T-cell (primary cell): ENCODE measurements at places on chromosomes 11 and 22.

DNA sequence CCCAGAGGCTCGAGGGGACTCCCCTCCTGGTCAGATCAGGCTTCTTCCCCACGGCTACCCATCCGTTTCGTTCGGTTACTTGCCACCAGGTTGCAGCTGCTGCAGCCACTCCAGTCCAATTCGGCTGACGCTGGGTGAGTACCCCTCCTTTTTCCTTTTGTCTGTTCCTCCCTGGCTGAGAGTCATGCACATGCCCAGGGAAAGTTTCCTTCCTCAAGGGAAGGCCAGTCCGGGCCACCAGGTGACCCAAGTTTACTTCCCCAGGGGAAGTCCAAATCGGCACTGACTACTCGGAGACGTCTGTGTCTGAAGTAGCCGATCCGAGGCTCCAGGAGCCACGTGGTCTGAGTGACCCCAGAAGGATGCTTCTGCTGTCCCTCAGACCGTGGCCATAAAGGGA lies 13.2 kb upstream of the OR56A3 start:
- no peak for DNase-seq

DNA sequence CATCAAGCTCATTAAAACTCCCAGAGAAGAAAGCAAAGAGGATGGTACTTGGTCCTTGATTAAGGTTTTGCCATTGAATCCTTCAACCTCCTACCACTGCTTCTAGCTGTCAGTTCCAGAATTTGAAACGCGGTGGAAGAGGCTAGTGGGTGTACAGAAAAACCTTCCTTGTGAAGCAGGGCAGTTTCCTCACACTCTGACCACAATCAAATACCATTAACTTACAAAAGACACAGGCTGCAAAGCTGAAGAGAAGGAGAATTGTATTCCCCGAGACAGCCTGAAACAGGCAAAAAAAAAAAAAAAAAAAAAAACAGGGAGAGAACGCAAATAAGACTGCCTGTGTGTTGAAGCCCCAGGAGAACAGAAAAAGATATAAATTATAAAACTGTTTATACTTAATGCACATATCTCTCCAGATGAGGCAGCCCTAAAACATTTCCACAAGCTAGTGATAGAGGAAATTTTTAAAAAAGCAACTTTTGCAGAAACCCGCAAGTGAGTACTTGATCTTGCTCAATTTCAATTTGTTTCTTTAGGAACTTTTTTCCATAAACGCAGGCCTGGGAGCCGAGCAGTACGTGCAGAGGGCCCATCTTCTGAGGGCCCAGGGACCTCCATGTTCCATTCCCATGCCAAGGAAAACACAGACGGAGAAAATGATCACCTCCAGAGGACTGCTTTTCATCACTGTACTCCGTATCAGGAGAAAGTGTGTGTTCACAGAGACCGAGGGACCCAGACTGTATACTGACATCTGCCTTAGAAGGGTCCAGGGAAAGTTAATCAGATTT lies 218.7 kb upstream of the BLID start:
- DNase-seq, result no peak

DNA sequence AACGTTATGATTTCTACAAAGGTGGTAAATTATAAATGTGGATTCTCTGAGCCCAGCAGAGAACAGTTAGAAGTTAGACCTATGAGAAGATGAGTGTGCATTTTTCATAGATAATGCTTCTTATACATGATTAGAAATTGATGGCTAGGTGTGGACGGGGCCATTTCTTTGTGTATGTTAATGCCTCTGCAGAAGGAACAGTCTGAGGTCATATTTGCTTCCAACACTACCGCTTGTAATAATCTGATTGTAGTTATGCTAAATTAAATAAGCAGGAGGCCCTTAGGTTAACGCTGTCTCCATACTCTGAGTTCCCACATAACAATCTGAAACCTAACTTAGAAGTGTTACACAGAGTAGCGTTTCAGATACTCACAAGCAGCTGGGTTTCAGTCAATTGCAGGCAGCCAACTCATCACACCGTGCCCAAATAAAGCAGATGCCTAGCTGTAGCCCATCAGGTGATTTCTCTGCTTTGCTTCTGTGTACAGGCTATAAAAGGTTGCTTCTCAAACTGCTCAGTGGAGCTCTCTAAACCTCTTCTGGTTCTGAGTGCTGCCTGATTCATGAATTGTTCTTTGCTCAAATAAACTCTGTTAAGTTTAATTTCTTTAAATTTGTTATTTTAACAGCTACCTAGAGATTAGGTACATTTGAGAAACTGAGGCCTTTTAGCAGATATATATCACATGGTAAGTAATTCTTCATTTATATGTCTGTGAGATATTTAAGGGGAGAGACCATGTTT lies 638.8 kb upstream of the CCDC90B start:
- no peak for DNase-seq

DNA sequence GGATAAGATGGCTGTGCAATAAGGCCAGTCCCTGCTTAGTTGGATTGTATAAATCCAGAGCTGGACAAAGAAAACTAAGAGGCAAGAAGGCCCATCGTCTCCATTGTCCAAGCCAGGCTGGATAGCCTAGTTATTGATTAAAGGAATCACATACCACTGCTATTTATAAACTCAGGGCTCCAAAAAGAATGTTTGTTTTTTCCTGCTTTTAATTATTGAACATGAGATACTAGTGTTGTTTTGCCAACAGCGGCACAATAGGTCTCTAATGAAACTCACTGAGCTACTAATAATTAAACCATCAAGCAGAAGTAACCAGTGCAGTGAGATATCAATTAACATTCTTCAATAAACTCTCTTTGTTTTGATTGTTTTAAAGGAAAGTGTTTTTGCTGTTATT lies 259.7 kb downstream of the INSC start:
- DNase-seq, result no peak

DNA sequence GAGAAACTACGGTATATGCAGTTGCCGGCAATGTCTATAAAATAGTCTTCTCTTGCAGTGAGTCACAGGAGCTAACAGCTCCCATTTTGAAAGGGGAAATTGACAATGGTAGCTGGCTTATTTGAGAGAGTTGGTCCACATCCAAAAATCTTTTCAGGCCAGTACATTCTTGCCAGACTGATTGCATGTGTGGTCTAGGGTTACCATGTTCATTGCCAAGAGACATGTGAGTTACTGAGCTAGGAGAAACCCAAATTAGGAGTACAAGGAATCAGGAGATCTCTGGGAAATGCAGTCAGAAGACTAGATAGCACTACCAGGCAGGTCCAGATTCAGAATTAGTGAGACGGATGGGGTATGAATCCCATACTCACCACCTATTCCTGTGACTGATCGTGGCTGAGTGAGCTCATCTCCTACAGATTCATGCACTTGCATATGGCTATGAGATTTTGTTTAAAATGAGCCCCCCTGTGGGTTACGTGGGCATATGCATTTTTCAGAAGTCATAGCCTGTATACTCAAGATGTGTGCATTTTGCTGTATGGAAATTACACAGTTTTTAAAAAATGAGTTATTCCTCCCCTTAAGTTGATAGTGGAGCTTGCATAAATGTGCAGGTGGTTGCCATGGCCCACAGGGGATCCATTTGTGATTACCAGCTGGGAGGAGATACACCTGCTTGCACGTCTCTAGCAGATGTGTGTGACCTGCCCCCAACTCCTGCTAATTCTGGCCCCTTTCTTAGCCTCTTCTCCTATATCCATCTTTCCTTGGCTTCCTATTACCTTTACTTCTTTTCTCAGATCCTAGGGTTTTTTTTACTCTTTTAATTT lies 102.7 kb downstream of the COMMD9 start:
- DNase-seq, result no peak

GRCh38 chr11:78399136-78399535 lies 18.5 kb downstream of the GAB2 start:
- no peak for DNase-seq

DNA sequence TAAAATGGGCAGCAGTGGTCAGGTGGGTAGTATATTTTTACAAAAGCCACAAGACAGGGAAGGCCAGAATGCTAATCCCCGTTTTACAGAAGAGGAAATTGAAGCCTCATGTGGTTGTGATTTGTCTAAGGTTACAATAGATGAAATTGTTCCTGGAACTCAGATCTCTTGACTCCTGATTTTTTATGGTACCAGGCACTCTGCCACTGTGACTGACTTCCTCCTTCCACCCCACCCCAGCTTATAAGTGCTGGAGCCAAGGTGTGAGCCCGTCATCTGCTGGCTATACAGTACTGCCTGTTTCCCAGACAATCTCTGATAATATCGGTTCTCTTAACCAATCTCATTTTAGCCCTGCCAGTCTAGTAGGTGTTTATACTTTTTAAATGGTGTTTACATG lies 1.9 kb downstream of the SLC5A1 start:
- no peak for DNase-seq

- no peak for DNase-seq
These were observed 24.8 kb upstream of the FNBP4 start for GRCh38 chr11:47791774-47792430.

GRCh38 chr11:62994775-62995174 lies 10.0 kb upstream of the SLC22A6 start:
- DNase-seq, result no peak

- no peak for DNase-seq
These were observed 388 bp downstream of the TMEM121B start for GRCh38 chr22:17120711-17121232.

DNA sequence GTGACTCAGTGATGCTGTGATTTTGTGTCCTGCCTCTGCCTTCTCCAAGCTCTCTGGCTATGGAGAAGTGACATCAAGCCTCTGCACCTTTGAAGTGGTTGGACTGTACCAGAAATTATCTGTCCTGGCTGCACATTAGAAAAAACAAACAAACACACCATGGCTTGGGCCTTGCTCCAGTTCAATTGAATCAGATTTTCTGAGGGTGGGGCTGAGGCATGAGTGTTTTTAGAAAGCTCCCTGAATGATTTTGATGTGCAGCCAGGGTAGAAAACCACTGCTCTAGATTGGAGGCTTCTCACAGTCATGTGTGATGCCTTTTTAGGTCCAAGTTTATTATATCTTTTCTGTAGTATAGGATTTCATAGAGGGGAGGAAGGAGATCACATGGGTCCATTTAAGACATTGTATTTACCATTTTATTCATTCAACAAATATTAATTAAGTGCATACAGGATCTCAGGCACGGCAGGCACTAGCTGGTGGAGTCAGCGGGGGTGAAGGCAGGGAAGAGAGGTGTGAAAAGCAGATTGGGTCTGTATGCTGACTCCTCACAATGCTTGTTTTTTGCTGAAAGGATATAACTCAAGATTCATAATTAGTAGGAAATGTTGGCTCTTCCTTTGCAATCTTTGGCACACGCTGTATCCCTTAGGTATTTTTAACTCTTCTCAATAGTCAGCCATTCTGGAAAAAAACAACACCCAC lies 7.1 kb upstream of the VSTM5 start:
- DNase-seq, result no peak

GRCh38 chr11:76280151-76280881 lies 74.0 kb upstream of the WNT11 start:
- DNase-seq, result no peak

GRCh38 chr22:20457506-20458240 lies 20.0 kb upstream of the SCARF2 start:
- DNase-seq, result no peak

- no peak for DNase-seq
These were observed 15.0 kb upstream of the FGF3 start for GRCh38 chr11:69834251-69834650.

- DNase-seq, result no peak
These were observed 29.7 kb upstream of the NELL1 start for GRCh38 chr11:20639688-20640087.

GRCh38 chr11:45300715-45301114 lies 14.6 kb upstream of the SYT13 start:
- no peak for DNase-seq

DNA sequence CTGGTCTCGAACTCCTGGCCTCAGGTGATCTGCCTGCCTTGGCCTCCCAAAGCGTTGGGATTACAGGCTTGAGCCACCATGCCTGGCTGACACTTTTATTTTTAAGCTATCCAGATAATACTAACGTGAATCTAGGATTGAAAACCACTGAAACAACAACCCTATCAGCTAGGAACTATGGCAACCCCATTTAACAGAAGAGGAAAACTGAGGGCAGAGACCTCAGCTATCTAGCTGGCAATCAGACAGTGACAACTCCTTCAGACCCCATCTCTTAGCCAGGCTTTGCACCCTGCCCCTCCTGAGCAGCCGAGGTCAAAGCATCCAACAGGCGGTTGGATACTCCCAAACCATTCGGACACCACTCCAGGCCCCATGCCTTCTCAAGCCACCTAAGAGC lies 14.1 kb downstream of the ABTB2 start:
- no peak for DNase-seq

DNA sequence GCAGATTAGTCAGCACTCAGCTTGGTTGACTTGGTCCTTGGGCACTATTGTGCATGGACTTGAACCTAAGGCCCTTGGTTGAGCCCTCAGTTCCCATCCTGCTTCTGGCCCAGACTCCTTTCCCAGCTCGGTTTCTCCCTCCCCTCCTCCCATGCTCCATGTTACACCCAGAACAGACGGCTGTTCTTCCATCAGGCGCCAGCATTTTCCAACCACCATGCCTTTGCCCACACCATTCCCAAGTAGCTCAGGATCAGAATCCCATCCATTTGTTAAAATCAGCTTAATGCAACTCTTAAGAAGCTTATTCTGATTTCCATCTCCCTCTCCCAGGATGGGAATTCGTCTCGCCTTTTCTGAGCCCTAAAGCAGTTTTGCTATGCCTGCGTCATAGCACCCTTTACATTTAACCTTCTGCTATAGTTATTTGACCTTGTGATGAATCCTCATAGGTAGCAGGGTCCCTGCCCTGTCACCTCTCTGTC lies 110.7 kb downstream of the MICAL2 start:
- DNase-seq, result no peak

- no peak for DNase-seq
These were observed 44.7 kb upstream of the WEE1 start for GRCh38 chr11:9528573-9529333.

DNA sequence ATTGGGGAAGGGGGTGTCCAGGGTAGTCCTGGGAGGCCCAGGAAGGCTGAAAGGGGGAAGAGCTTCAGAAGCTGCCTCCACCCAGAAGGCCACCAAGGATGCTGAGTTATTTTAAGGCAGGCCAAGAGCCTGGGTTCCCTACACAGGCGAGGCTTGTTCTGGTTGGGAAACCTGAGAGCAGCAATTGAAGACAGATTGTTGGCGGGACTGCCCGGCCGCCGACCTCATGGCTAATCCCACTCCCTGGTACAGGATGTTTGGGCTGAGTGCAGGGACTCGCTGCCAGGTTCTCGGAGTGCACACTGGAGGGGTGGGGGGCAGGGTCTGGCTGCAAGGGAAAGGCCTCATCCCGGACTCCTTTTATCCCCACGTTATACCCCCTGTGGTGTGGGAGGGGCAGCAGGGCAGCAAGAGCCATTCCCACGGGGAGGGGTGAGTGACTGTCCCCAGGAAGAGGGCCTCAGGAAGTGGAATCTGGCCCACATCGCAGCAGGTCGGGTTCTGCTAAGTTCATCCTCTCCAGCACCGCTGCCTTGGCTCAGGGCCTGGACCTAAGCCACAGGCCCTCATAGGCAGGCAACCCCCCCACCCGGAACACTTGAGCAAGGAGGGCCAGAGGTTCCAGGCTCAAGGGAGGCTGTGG lies 43.6 kb upstream of the PRR5 start:
- DNase-seq, result no peak

GRCh38 chr22:34427436-34427835 lies 507.2 kb upstream of the LARGE1 start:
- DNase-seq, result no peak

GRCh38 chr22:43923631-43924464 lies at the start of gene PNPLA3:
TSS of gene PNPLA3 (plus strand) at chr22:43923805. CDS start at chr22:43923912, 107 bp downstream.
- DNase-seq, result peak; percentile 49

GRCh38 chr11:36026315-36026968 lies 82.6 kb downstream of the LDLRAD3 start:
- DNase-seq, result no peak
